ENCODE measurements at places on chromosomes 3 and 15.

DNA sequence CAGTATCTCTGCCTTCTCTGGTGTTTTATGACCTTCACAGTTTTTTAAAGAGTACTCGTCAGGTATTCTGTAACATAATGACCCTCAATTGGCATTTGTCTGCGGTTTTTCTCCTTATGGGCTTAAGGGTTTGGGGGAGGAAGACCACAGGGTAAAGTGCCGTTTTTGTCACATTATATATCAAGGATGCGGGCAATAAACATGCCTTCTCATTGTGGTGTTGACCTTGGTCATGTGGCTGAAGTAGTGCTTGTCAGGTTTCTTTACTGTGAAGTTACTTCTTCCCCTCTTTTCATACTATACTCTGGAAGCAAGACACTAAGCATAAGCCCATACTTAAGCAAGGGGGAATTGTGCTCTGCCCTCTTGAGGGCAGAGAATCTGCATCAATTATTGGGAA, 16.6 kb downstream of the CAPN3 start:
- DNase-seq: no peak

DNA sequence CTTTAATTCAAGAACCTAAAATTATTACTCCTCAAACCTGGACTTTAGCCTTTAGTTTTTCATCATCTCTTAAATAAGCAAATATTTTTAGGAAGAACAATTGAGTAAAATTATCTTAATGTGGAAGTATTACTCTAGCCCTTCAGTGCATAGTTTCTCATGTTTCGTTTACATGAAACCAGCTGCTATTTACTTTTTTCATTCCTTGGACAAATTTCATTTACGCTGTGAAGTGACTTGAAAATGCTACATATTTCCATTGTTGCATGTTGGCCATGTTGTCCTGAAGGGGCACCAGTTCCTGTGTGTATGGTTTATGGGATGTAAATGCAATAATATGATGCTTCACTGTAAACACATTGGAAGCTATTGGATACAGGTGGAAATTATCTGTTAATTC, 49.9 kb downstream of the SLC25A26 start:
- DNase-seq: no peak

- peak; percentile 70 for DNase-seq
These were observed 48.0 kb upstream of the TSPAN3 start for GRCh38 chr15:77118882-77119321.

GRCh38 chr3:196994056-196994455, 25.4 kb upstream of the PIGZ start:
- no peak for DNase-seq

DNA sequence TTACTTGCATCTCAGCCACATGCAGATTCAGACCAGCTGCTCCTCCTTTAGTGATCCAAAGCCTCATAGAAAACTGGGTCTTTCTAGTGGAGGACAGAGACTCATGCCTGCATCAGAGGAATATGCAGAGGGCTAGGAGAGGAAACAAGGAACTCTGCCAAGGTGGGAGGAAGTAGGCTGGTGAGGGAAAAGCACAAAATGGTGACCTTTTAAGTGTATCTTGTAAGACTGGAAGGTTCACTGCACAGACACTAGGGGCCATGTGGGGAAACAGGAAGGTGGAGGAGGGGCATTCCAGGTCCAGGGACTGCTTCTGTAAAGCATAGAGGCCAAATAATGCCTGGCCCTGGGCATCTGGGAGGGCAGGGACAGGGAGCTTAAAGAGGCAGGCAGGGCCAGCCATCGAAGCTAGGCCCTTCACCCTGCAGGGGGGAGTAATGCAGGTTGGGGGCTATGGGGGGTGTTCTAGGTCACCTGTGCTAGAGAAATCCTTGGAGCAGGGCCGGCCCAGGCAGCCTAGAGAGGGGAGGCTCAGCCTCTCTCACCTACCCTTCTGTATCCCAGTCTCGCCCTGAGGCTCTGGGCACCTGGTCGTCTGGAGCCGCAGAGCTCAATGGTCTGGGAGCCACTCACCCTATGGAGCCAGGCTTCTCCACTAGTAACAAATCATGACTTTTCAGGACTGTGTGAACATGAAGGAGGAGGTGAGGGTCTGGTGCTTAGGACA, 117.7 kb downstream of the DNAJB8 start:
- no peak for DNase-seq

DNA sequence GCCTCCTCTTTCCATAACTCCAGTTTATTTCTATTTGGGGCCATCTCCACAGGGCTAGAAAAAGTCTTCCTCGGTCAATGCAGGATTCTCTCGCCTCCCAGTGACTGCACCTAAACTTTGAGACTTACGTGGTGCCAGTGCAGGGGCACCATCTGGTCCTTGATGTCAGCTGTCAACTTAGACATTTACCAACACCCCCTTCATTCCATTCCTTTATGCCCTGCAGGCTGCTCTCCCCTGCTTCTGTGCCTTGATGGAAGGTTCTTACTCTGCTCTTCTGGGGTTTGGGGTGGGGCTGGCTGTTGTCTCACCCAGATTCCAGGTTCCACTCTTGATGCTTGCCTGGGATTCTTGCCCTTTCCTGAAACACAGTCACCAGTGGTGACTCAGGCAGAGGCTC, 101.8 kb downstream of the ST8SIA2 start:
- DNase-seq: no peak

Data from GM03348 (cell line).